ENCODE measurements at places on chromosomes 7 and 10. TPM values are rescaled to one million over a fixed set of nuclear protein-coding genes. Genes with fewer than 3 reads are reported as not detected.

Gene SLC26A4
- 3.9 TPM for total RNA-seq

- no peak overlapping the region for H3K27ac ChIP-seq
- no peak overlapping the region for H3K4me3 ChIP-seq
- H3K27me3 ChIP-seq = no peaks in the 10 kb centered on the region
- H3K4me1 ChIP-seq = no peaks in the 10 kb centered on the region
Measured at GRCh38 chr10:59885430-59886134, 20.8 kb downstream of the CCDC6 start.

DNA sequence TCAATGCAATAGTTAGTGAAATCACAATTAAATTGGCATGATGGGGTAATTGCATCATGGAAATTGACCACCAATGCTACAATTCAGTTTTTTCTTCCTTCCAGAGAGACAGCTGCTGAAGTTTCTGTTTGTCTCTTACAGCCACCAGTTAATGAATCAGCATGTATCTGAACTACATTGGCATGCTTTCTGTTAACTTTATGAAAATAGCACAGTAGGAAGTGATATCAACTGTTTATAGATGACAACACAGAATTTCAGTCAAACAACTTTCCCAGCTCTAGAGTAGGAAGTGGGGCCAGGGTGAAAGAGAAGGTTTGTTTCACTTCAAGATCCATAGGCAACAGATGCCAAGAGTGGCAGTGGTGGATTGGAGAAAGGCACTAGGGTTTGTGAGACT, 339.6 kb upstream of the VWC2 start:
- no peak overlapping the region for H3K27ac ChIP-seq
- DNase-seq = no peak
- H3K4me3 ChIP-seq = no peak overlapping the region

Gene SPDYE3
- not detected for total RNA-seq

Gene TLX1
- not detected for total RNA-seq

DNA sequence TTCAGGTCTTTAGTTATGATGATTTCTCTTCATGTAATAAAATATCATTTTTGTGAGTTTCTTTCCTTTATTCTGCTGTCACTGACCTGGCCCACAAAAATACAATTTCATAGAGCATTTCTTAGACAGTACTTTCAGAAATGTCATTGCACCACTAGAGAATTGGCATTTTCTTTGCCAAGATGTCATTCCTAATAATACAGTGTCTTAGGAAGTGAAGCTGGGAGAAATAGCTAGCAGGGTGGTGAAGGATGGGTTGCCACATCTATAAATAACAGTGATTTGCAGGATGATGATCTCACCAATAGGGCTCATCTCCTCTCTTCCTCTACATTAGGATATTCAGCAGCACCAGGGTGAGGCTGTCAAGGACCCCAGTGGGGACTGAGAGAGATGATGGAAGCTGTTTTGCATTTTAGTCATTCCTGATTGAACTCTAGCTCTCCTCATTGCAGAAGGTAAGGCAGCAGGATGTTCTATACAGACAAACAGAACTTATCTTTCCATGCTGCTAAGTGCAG, 452.1 kb downstream of the NXPH1 start:
- no peaks in the 10 kb centered on the region for H3K36me3 ChIP-seq
- no peak overlapping the region for H3K27ac ChIP-seq
- peaks cover 5% of the 10 kb centered on the region for H3K4me1 ChIP-seq

GRCh38 chr10:35613597-35614226, 8.6 kb downstream of the GJD4 start:
- H3K4me1 ChIP-seq = no peaks in the 10 kb centered on the region
- H3K27me3 ChIP-seq = no peaks in the 10 kb centered on the region
- no peak overlapping the region for H3K4me3 ChIP-seq
- peak; percentile 50 for DNase-seq

GRCh38 chr10:94645285-94645684, 38.2 kb upstream of the CYP2C18 start:
- no peaks in the 10 kb centered on the region for H3K36me3 ChIP-seq
- H3K27me3 ChIP-seq = no peaks in the 10 kb centered on the region
- H3K4me1 ChIP-seq = no peaks in the 10 kb centered on the region
- no peak overlapping the region for H3K4me3 ChIP-seq

DNA sequence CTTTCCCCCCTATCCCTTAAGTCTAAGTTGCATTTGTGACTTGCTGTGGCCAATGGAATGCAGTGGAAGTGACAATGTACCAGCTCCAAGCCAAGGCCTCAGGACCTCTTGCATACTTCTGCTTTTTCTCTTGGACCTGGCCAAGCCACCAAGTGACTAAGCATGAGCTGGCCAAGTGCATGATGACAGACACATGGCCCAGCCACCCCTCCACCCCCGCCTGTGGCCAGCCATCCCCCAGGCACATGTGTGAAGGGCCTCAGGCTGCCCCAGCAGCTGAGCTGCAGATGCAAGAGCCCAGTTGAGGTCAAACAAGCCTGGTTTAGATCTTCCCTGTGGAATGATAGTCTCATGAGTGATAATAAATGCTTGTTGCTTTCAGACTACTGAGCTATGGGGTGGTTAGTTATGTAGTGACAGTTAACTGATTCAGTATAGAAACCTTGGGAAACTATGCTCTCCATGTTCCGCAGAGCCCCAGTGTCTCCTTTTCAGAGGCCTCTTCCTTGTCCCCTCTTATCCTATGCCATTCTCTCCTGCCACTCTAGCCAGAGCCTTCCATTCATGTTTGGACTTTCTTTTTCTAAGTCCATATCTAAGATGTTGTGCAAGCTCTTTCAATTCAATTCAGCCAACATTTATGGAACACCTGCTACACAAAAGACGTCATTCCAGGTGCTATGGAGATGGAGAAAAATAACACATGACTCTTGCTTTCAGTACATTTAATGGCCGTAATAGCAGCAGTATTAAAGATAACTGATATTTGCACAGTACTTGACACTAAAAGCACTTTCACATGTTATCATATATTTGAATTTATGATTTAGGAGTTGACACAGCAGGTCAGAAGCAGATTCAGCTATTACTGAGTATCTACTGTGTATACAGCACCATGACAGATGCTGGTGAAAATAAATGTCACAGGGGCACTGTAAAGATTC, 55.5 kb upstream of the LOXL4 start:
- no peaks in the 10 kb centered on the region for H3K36me3 ChIP-seq
- H3K4me3 ChIP-seq = no peak overlapping the region
- peaks cover 3% of the 10 kb centered on the region for H3K4me1 ChIP-seq
- 0 out of 2 replicates have a peak, but pooled peaks cover 9% of the 10 kb centered on the region for H3K27me3 ChIP-seq
- DNase-seq = peak; percentile 29
- no peak overlapping the region for H3K27ac ChIP-seq

Gene MYH16
- not detected for total RNA-seq

- H3K36me3 ChIP-seq = no peaks in the 10 kb centered on the region
- DNase-seq = no peak
- H3K4me1 ChIP-seq = peaks cover 9% of the 10 kb centered on the region
- H3K27me3 ChIP-seq = no peaks in the 10 kb centered on the region
- no peak overlapping the region for H3K27ac ChIP-seq
- H3K4me3 ChIP-seq = no peak overlapping the region
Measured at GRCh38 chr7:20504060-20504459, 111.4 kb upstream of the ABCB5 start.

DNA sequence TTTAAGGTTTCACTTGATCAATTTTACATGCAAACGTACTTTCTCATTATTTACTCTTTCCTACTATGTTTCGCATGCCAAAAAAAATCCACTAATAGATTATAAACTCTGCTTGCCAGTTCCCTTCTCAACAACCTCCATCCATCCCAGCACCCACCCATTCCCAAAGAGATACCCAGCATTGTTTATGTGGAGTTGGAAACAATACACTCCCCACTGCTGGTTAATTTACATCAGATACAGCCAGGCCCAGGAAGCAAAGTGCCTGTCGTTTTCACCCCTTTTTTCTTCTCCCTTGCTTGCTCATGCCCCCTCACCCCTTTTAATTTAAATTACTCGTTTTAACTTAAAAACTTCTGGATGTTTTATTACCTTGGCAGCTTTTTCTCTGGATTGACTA, 59.9 kb downstream of the HIBADH start:
- DNase-seq = no peak
- no peak overlapping the region for H3K4me3 ChIP-seq
- no peaks in the 10 kb centered on the region for H3K27me3 ChIP-seq
- peaks cover 10% of the 10 kb centered on the region for H3K4me1 ChIP-seq
- H3K27ac ChIP-seq = no peak overlapping the region

DNA sequence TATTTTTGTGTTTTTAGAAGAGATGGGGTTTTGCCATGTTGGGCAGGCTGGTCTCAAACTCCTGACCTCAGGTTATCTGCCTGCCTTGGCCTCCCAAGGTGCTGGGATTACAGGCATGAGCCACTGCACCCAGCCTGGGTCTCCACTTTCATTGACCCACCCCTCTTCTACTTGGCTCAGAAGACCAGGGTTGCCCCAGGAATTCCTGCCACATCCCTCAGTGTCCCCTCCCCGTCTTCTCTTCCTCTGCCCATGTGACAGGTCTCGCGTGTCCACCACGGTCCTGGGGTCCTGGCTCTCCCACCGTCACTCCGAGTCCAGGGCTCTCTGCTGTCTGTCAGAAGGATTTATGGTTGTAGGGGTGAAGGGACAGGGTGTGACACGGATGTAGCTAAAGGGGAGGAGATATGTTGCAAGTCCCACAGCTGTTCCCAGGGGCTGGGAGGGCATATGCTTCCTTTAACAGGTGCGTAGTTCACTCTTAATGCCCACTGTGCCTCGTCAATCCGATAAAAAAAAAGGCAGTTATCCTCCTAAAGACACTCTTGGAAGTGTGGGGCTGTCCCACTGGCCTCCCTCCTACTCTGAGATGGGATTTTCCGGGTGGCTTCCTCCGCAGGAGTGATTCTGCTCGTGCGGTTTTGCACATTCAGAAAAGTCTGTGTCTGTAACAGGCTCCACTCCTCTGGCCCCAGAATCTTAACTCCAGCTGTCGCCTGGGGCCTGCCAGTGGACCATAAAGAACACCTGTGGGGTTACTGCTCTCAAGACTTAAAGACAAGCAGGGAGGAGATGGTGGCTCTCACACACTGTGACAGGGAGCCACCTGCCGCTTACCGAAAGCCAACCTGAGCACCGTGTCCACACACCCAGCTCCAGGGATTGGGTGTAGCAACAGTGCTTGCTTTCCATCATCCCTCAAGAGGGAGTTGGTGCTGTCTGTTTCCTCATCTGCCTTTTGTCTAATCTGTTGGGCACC, 36.7 kb upstream of the SHH start:
- H3K4me3 ChIP-seq = no peak overlapping the region
- no peaks in the 10 kb centered on the region for H3K4me1 ChIP-seq
- peak; percentile 25 for DNase-seq
- no peaks in the 10 kb centered on the region for H3K36me3 ChIP-seq

GRCh38 chr7:34277016-34277802, 371.9 kb downstream of the BMPER start:
- H3K4me3 ChIP-seq = no peak overlapping the region
- H3K4me1 ChIP-seq = no peaks in the 10 kb centered on the region
- no peak overlapping the region for H3K27ac ChIP-seq
- no peaks in the 10 kb centered on the region for H3K36me3 ChIP-seq
- H3K27me3 ChIP-seq = no peaks in the 10 kb centered on the region

- no peaks in the 10 kb centered on the region for H3K27me3 ChIP-seq
- no peak for DNase-seq
- no peak overlapping the region for H3K27ac ChIP-seq
- H3K4me1 ChIP-seq = peaks cover 21% of the 10 kb centered on the region
Measured at GRCh38 chr10:58318346-58318745, 16.5 kb upstream of the UBE2D1 start.

- no peak overlapping the region for H3K4me3 ChIP-seq
- DNase-seq = no peak
- H3K4me1 ChIP-seq = no peaks in the 10 kb centered on the region
- H3K36me3 ChIP-seq = peaks cover 26% of the 10 kb centered on the region
- no peak overlapping the region for H3K27ac ChIP-seq
Measured at GRCh38 chr7:5383314-5384098, 40.1 kb downstream of the TNRC18 start.

DNA sequence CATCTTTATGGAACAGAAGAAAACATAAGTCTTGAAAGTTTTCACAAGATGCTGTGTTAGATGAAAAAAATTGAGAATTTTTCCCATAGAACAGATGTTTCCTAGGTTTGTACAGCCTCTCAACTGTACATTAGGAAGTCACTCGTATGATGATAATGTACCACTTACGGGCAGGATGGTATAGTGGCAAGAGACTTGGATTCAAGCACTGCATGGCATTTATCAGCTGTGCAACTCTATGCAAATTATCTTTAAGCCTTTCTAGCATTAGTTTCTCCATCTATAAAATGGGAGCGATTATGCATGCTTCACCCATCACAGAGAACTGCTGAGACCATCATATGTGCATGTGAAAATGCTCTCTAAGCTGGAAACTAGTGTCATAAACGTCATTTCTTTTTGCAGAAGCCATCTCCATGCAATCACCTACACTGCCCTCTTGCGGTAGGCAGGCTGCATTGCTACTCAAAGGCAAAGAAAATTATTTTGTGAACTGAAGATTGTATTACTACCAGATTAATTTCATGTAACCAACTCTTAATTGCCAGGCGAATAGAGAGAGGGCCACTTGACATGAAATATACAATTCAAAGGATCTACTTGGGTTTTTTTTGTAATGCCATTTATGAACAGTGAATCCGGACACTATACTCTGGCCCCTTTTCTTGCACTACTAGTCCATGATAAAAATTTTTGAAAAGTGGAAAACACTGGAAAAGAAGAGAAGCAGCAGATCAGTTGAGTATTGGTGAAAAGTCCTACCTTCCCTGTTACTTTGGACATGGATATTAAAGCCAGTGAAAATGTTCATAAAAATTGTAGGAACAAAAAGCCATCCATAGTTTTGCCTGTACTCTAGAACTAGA, 102.3 kb downstream of the JAZF1 start:
- DNase-seq = peak; percentile 34
- no peak overlapping the region for H3K27ac ChIP-seq

DNA sequence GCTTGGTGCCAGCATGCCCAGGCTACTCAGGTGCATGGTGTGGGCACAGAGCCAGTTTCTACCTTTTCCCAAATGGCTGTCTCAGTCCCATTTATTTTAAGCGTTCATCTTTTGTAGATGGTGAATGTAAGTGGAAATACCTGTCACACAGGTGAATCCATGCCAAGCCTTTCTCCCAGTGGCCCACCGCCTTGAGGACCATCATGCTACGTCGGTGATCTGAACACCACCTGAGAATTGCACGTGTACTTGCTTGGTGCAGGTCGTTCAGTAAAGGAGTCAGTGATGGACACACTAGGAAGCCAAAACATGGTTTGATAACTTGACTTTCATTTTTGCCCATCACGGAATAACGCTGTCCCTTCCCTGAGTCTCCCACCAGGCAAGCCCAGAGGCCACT, 666.7 kb upstream of the FOXK1 start:
- H3K27me3 ChIP-seq = no peaks in the 10 kb centered on the region
- H3K27ac ChIP-seq = no peak overlapping the region
- H3K4me3 ChIP-seq = no peak overlapping the region
- no peaks in the 10 kb centered on the region for H3K36me3 ChIP-seq
- no peak for DNase-seq
- no peaks in the 10 kb centered on the region for H3K4me1 ChIP-seq

Gene ACTL6B
- total RNA-seq = not detected

DNA sequence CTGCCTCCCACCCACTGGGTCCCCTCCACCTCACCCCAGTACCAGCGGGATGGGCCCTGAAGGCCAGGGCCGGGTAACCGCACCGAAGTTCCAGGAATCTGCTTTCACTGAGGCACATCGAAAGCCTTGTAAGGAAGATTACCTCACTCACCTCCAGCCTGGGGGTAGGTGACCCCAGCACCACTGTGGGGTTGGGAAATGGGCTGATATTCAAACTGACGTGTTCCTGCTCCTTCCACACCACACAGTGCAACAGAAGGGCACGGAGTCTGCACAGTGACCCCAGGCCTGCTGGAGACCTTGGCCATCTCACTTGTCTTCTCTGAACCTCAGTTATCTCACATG, 29.8 kb downstream of the NPS start:
- H3K36me3 ChIP-seq = no peaks in the 10 kb centered on the region
- DNase-seq = no peak
- H3K27ac ChIP-seq = no peak overlapping the region
- no peaks in the 10 kb centered on the region for H3K4me1 ChIP-seq
- no peaks in the 10 kb centered on the region for H3K27me3 ChIP-seq
